SJSA1 (cell line): ENCODE measurements at places on chromosomes 3 and 15. TPM values are rescaled to one million over a fixed set of nuclear protein-coding genes. Genes with fewer than 3 reads are reported as not detected.

Gene SH2D7
- not detected in 2 replicates for total RNA-seq

DNA sequence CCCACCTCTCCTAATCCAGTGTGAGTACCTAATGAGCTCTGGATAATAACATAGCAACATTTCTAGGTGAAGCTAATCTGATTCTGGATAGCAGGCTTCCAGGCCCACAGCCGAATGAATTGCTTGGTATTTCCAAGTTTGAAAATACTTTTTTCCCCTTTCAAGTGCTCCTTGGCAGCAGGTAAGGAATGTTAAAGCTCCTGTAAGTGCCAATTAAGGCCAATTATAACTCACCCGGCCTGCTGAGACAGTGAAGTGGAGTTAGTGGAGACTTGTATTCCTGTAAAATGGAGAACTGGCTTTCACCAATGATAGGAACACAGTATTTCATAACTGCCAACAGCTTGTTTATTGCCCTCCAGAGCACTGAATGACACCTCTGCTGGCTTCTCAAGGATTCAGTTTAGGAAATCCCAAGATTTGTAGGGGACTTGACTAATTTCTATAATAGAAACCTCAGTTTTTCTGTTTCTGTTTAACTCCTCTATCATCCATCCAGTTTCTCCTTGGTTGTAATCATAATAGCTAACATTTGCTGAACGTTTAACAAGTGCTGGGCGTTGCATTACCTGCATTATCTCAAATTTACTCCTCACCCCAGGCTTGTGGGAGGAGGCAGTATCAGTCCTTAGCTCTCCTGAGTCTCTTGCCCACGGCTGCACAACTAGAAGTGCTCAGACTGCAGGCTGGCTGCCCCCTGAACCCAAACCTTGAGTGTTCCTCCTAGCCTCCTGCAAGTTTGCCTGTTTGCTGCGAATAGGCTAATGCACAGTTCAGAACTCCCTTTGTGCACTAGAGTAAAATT, 52.7 kb upstream of the SCAANT1 start:
- DNase-seq, result no peak

Gene AEN
- total RNA-seq, result 31.1 and 56.2 TPM in 2 replicates

Gene TMEM108
- total RNA-seq, result not detected in 2 replicates

- no peak for DNase-seq
These were observed 174.2 kb upstream of the ATP11B start for GRCh38 chr3:182618981-182619591.

Gene VEPH1
- total RNA-seq, result 1.7 and 14.3 TPM in 2 replicates
